Left forelimb (tissue), 1 donor: ENCODE measurements at places on chromosomes 2 and 18.

DNA sequence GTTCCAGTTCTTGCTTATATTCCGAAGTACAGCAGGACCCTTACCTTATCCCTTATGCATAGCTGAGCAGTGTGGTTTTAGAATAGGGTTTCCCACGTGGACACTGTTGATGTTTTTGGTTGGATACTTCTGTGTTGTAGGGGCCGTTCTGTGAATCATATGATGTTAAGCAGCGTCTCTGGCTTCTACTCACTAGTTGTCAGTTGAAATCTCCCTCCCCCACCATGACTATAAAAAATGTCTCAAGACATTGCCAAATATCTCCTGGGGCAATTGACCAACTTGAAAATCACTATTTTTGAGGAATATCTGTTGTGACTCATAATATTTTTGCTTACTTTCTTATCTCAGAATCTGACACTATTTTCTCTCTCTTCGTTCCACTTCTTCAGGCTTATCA lies 713.7 kb downstream of the TSN start:
- no peak for DNase-seq

DNA sequence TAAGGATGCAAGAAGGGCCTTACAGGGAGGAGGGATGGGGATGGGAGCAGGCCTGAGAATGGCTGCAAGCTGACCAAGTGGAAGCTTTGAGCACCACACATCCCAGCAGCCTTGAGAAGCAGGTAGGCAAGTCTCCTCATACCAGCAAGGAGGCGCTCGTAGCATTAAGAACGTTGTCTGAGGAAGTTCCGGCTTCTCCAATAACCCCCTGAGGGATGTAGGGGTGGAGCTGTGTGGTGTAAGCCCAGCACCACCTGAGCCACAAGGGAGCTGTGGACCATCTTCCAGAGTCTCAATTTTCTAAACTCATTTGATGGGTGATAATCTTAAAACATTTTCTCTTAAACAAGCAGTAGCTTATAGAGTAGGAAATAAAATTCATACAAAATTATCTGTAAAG lies 50.6 kb downstream of the ST3GAL5 start:
- DNase-seq: no peak

DNA sequence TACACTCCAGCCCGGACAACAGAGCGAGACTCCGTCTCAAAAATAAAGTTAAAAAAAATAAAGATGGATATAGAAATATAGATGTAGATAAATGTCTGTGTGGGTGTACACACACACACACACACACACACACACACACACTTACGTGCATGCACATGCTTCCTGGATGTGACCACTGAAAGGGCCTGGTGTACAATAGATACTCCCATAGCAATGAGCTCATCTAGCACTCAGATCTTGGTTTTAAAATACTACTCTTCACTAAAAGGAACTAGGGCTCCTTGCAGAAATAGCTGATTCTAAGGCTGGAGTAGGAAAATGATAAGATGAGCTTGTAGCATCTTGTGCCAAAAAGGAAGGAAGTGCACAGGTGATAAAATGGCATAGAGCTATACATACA lies 39.1 kb downstream of the ROCK2 start:
- DNase-seq: no peak

- DNase-seq: no peak
These were observed 298.8 kb downstream of the SP3 start for GRCh38 chr2:173666171-173666888.

DNA sequence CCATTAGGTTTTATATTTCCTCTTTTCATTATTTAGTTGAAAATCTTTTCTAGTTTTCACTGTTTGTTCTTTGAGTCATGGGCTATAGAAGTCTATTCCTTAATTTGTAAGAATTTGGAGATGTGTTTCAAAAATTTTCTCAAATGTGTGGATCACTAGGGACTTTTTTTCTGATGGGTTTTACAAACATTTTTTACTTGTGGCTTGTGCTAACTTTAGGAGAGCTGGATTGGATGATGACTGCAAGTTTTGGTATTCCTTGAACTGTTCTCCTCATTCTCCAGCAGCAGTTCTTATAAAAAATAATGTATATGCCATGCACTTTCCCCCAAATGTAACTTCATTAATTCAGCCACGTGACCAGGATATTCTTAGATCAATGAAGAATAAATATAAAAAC lies 94.7 kb upstream of the CWC22 start:
- DNase-seq: no peak
